Activated CD4-positive, alpha-beta memory T cell treated with anti-CD3 and anti-CD28 coated beads, Interleukin-2, amount 10 ng/mL, durations not matched to agents 7 days and 5 days (primary cell): ENCODE measurements at places on chromosomes 6 and 20. TPM values are rescaled to one million over a fixed set of nuclear protein-coding genes. Genes with fewer than 3 reads are reported as not detected.

- no peak overlapping the region for H3K27ac ChIP-seq
- H3K4me1 ChIP-seq = no peaks in the 10 kb centered on the region
- DNase-seq = no peak
- no peaks in the 10 kb centered on the region for H3K27me3 ChIP-seq
These were observed 52.0 kb downstream of the ME1 start for GRCh38 chr6:83378621-83379388.

- H3K4me3 ChIP-seq = no peak overlapping the region
- H3K27ac ChIP-seq = no peak overlapping the region
- no peak for DNase-seq
- peaks cover 64% of the 10 kb centered on the region for H3K27me3 ChIP-seq
- H3K36me3 ChIP-seq = no peaks in the 10 kb centered on the region
These were observed 639 bp upstream of the RCAN2 start for GRCh38 chr6:46491628-46492547.

DNA sequence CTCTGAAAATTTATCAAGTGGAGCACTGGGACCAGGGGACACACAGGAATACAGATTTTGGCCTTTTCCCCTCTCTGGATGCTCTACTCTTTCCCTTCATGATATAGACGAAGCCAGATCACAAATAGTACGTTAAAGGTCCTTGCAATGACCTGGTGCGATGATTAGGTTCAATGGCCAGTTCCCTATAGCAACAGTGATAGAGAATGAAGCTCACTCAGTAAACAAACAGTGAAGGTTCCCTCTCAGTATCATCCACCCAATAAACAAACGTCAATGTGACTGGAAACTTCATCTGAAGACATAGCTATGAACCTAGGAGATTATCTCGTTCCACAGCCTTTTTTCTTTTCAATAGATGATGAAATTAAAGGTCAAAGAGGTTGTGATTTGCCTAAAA, 596.2 kb downstream of the KIF16B start:
- no peak overlapping the region for H3K27ac ChIP-seq
- H3K36me3 ChIP-seq = no peaks in the 10 kb centered on the region
- no peaks in the 10 kb centered on the region for H3K27me3 ChIP-seq
- no peak overlapping the region for H3K4me3 ChIP-seq
- DNase-seq = no peak

DNA sequence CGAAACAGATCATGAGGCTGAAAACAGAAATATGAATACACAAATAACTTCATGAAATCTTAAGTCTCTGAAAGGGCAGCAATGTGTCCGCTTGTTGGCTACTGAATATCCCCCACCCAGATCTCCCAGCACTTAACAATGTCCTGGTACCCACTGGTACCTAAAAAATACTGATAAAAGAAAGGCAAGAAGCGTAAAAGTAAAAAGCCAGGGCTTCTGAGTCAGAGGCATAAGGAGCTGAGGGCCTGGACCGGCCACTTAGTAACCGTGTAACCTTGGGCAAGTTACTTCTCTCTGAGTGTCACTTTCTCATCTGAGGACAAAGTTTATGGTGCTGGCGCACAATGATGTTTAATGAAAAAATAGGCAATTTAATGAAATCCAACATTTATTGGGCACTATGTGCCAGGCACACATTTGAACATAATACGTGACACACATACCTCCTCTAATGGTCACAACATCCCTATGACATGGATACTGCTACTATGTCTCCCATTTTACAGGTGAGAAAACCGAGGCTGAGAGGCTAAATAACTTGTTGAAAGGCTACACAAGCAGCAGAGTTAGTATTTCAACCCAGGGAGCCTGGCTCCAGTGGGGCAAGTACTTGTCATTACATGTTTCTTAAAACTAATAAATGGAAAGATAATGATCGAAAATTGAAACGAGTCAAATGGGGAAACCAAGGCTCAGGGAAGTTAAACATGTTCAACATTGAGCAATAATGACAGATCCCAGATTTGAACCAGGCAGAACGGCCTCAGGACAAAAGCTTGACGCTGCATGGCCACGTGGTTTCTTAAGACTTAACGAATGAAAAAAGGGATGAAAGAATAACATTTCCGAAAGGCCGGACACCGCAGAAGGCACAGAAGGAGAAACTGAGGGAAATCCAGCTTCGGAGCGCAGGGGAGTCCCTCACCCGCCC, 828 bp downstream of the TP53RK start:
- peak overlapping the region; percentile 91 for H3K4me3 ChIP-seq
- H3K4me1 ChIP-seq = peaks cover 51% of the 10 kb centered on the region
- H3K27ac ChIP-seq = peak overlapping the region; percentile 77
- no peak for DNase-seq
- peaks cover 48% of the 10 kb centered on the region for H3K36me3 ChIP-seq

- DNase-seq = no peak
- peaks cover 11% of the 10 kb centered on the region for H3K36me3 ChIP-seq
- no peak overlapping the region for H3K27ac ChIP-seq
- no peaks in the 10 kb centered on the region for H3K27me3 ChIP-seq
- peaks cover 31% of the 10 kb centered on the region for H3K4me1 ChIP-seq
These were observed 49.5 kb upstream of the FBXO30 start for GRCh38 chr6:145863988-145864616.

- H3K27me3 ChIP-seq = no peaks in the 10 kb centered on the region
- DNase-seq = no peak
- H3K27ac ChIP-seq = no peak overlapping the region
- H3K36me3 ChIP-seq = no peaks in the 10 kb centered on the region
- no peaks in the 10 kb centered on the region for H3K4me1 ChIP-seq
These were observed 6.6 kb downstream of the MYL9 start for GRCh38 chr20:36548006-36548315.

GRCh38 chr6:12961761-12962160, 245.2 kb downstream of the PHACTR1 start:
- peaks cover 35% of the 10 kb centered on the region for H3K27me3 ChIP-seq
- H3K4me3 ChIP-seq = no peak overlapping the region
- no peak overlapping the region for H3K27ac ChIP-seq
- H3K36me3 ChIP-seq = no peaks in the 10 kb centered on the region
- H3K4me1 ChIP-seq = peaks cover 32% of the 10 kb centered on the region

GRCh38 chr6:144330017-144330987, 45.2 kb downstream of the UTRN start:
- DNase-seq = no peak
- H3K27me3 ChIP-seq = no peaks in the 10 kb centered on the region
- no peak overlapping the region for H3K4me3 ChIP-seq
- no peak overlapping the region for H3K27ac ChIP-seq
- H3K36me3 ChIP-seq = no peaks in the 10 kb centered on the region
- H3K4me1 ChIP-seq = peaks cover 19% of the 10 kb centered on the region

DNA sequence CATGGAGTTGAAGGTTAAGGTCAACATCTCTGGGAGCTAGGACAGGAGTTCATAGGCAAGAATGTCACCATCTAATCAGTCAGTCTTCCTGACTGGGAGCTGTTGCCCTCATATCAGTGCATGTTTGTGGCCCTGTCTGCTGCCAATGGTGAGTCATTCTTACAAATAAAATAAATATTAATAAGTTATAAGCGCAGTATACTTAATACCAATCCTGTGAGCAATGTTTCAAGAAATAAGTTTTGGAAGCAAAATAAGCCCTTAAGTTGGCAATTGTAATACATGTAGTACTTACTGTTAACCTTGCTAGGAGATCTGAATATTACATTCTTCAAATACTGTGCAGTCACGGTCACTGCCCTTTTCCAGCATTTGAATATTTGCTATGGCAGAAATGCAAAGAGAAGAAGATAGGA, 20.2 kb upstream of the MDGA1 start:
- no peaks in the 10 kb centered on the region for H3K36me3 ChIP-seq
- no peak for DNase-seq
- H3K4me3 ChIP-seq = no peak overlapping the region
- H3K27ac ChIP-seq = no peak overlapping the region

GRCh38 chr6:121645100-121645745, 209.8 kb downstream of the GJA1 start:
- H3K36me3 ChIP-seq = no peaks in the 10 kb centered on the region
- no peak for DNase-seq
- no peaks in the 10 kb centered on the region for H3K27me3 ChIP-seq
- no peak overlapping the region for H3K4me3 ChIP-seq

- no peaks in the 10 kb centered on the region for H3K27me3 ChIP-seq
- no peak overlapping the region for H3K27ac ChIP-seq
- no peak for DNase-seq
- H3K36me3 ChIP-seq = no peaks in the 10 kb centered on the region
- no peaks in the 10 kb centered on the region for H3K4me1 ChIP-seq
- H3K4me3 ChIP-seq = no peak overlapping the region
These were observed 217.3 kb upstream of the FKBP1C start for GRCh38 chr6:62993951-62994350.

DNA sequence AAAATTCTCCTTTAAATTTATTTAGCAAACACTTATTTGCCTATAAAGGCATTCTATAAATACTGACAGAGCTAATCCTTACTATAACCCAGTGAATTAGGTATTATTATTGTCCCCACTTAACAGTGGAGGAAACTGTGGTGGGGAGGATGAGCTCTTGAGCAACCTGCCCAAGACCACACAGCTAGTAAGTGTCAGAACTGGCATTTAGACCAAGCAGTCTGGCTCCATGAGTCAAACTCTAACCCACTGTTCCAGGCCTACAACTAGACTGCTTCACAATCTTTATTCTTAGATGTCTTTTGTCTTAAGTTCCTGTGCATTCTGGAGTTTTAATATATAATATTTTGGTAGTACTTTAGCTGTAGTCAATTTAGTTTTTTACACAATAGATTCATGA, 530.8 kb downstream of the BCKDHB start:
- no peaks in the 10 kb centered on the region for H3K36me3 ChIP-seq
- H3K4me3 ChIP-seq = no peak overlapping the region
- DNase-seq = no peak
- no peak overlapping the region for H3K27ac ChIP-seq

- DNase-seq = no peak
- H3K27me3 ChIP-seq = no peaks in the 10 kb centered on the region
- no peaks in the 10 kb centered on the region for H3K36me3 ChIP-seq
- no peaks in the 10 kb centered on the region for H3K4me1 ChIP-seq
These were observed 31.6 kb downstream of the TIAM2 start for GRCh38 chr6:155026706-155027045.

Gene SLC23A2
- total RNA-seq = 14.1 TPM

Gene TGM3
- not detected for total RNA-seq

Gene GJA1
- not detected for total RNA-seq

Gene PRDM13
- not detected for total RNA-seq

Gene CRISP2
- not detected for total RNA-seq

Gene PI3
- total RNA-seq = not detected

Gene RRBP1
- 85.7 TPM for total RNA-seq

Gene APCDD1L
- total RNA-seq = not detected

Gene VNN1
- not detected for total RNA-seq
